ENCODE measurements at places on chromosomes 7 and 10.

DNA sequence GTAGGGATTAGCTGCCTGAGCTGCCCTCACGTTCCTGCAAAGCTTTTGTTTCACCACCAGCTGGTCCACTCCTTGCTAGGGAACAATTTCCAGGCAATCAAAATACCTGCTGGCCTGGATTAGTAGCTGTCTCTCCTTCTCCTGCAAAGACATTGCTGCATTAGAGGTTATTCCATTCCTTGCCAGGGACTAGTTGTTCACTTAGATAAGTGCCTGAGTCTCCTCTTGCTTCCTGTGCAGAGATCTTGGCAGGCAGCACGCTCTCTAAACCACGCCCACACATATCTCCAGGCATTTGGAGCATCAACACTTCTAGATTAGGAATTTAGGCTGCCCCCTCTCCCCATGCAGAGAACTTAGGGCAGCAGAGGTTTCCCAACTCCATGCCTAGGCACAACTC, 150.4 kb upstream of the SMIM30 start:
- no peaks in the 10 kb centered on the region for H3K4me1 ChIP-seq
- no peak overlapping the region for H3K4me3 ChIP-seq
- no peak overlapping the region for H3K27ac ChIP-seq
- no peaks in the 10 kb centered on the region for H3K27me3 ChIP-seq
- no peaks in the 10 kb centered on the region for H3K36me3 ChIP-seq
- no peak for DNase-seq

- no peak overlapping the region for H3K4me3 ChIP-seq
- peaks cover 8% of the 10 kb centered on the region for H3K4me1 ChIP-seq
- no peak for DNase-seq
These were observed 50.3 kb downstream of the CARD11 start for GRCh38 chr7:2993396-2993795.

DNA sequence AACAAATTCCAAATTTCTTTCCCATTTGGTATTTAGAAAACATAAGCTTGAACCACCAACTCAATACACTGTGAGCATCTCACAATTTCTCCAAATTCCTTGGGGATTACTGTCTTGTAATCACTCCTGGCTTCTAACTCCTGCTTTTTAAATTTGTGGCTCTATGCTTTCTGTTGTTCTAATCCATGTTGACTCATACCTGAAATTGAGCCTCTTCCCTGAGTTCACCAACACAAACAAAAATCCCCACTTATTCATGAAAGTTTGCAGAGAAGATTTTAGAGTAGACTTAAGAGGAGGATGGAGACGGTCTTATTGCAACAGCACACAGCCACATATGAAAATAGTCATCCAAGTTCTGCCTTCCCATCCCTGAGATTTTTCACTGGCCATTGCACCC, 252.5 kb downstream of the PTEN start:
- no peak for DNase-seq
- no peak overlapping the region for H3K4me3 ChIP-seq
- no peaks in the 10 kb centered on the region for H3K36me3 ChIP-seq

DNA sequence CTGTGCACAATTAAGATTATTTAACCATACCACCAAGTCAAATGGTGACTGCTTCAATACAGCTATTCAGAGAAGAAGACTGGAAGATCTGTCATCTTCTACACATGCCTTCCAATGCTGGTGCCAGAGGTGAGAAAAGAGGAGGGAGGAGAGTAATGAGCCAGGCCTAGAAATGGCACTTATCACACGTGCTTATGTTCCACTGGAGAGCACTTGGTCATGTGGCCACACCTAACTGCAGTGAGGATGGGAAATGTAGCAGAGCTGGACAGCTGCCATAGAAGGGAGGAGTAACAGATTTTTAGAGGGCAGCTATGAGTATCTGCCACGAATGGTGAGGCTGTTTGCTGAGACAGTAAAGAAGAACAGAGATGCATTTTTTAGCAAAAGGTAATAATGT, 77.1 kb downstream of the MPLKIP start:
- no peak overlapping the region for H3K4me3 ChIP-seq
- no peak for DNase-seq
- H3K36me3 ChIP-seq: peaks cover 12% of the 10 kb centered on the region

- H3K36me3 ChIP-seq: no peaks in the 10 kb centered on the region
- H3K4me1 ChIP-seq: peaks cover 2% of the 10 kb centered on the region
- H3K27ac ChIP-seq: no peak overlapping the region
- DNase-seq: no peak
These were observed 624.7 kb downstream of the KCNMA1 start for GRCh38 chr10:77012812-77013500.

- H3K36me3 ChIP-seq: no peaks in the 10 kb centered on the region
- H3K4me1 ChIP-seq: no peaks in the 10 kb centered on the region
- no peaks in the 10 kb centered on the region for H3K27me3 ChIP-seq
- no peak overlapping the region for H3K27ac ChIP-seq
These were observed 62.7 kb downstream of the HGF start for GRCh38 chr7:81707196-81707595.

DNA sequence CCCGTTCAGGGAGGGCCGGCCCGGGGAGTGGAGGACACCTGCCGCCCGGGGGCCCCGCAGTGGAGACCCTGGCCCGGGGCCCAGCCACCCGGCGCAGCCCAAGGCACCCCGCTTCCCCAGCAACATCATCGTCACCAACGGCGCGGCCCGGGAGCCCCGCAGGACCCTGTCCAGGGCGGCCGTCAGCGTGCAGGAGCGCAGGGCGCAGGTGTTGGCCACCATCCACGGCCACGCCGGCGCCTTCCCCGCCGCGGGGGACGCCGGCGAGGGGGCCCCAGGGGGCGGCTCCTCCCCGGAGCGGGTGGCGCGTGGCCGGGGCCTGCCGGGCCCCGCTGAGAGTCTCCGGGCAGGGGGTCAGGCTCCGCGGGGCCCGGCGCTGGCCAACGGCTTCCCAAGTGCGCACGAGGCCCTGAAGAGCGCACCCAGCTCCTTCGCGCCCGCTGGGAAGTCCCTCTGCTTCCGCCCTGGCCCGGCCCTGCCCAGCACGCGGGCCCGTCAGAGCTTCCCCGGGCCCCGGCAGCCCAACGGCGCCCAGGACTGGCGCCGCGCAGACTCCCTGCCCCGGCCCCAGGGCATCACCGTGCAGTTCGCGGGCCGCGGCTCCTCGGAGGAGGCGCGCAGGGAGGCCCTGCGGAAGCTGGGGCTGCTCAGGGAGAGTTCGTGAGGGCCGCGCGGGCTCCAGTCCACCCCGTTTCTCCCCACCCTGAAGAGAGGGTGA, 46.7 kb downstream of the PROSER2 start:
- no peak overlapping the region for H3K4me3 ChIP-seq
- H3K4me1 ChIP-seq: peaks cover 16% of the 10 kb centered on the region
- H3K36me3 ChIP-seq: no peaks in the 10 kb centered on the region
- peaks cover 49% of the 10 kb centered on the region for H3K27me3 ChIP-seq
- DNase-seq: no peak
- no peak overlapping the region for H3K27ac ChIP-seq

DNA sequence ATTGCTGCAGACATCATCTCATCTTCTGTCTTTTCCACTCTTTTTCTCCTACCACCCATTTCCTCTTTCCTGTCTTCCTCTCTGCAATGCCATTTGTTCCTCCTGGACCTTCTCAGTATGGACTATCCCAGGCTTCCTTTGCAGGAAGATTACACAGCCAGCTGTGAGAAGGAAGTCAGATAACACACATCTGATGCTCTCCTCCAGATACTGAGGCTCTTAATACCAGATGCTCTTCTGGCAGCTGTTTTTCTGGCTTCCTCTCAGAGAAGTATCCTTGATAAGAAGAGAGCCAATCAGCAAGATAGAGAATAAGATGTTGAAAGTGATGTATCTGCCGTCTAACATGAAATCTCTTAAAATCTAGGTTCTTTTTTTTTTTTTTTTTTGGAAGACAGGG, 14.4 kb downstream of the KIAA1217 start:
- no peak overlapping the region for H3K27ac ChIP-seq
- H3K36me3 ChIP-seq: no peaks in the 10 kb centered on the region
- H3K4me1 ChIP-seq: no peaks in the 10 kb centered on the region
- no peaks in the 10 kb centered on the region for H3K27me3 ChIP-seq
- no peak overlapping the region for H3K4me3 ChIP-seq
- DNase-seq: no peak

DNA sequence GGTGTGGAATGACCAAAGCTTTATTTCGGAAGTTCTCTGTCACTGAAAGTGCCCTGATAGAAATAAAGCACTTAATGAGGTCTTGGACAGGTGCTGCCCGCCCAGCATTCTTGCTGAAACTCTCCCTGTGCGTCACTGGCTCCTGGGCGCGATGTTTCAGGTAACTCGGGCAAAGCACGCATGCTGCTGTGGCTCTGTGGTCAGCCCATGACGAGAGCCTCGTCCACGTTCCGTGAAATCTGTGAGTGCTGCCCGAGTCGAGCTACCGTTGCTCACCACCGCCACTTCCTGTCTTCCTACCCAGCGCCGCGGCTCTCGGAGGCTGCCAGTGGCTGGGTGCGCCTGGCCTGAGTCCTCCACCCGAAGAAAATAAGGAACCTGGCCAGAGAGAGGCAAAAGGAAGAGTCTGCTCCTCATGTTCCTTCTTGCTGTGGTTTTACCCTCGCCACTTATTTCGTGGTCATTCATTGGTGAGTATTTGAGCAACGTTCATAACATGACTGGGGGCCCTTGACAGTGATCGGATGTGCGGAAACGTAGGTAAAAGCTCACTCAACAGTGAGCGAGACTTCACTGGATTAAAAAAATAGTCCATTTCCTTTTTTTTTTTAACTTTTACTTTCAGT, 95.5 kb downstream of the MAP3K8 start:
- H3K27ac ChIP-seq: peak overlapping the region; percentile 99
- peak overlapping the region; percentile 78 for H3K4me3 ChIP-seq
- no peaks in the 10 kb centered on the region for H3K27me3 ChIP-seq
- peaks cover 79% of the 10 kb centered on the region for H3K4me1 ChIP-seq
- peak; percentile 96 for DNase-seq

- no peaks in the 10 kb centered on the region for H3K27me3 ChIP-seq
- peaks cover 1% of the 10 kb centered on the region for H3K36me3 ChIP-seq
- no peak overlapping the region for H3K27ac ChIP-seq
- H3K4me3 ChIP-seq: no peak overlapping the region
These were observed 233.9 kb downstream of the FANK1 start for GRCh38 chr10:126130271-126130710.

- H3K36me3 ChIP-seq: peaks cover 3% of the 10 kb centered on the region
- peaks cover 82% of the 10 kb centered on the region for H3K27me3 ChIP-seq
- H3K27ac ChIP-seq: no peak overlapping the region
- DNase-seq: no peak
These were observed 7.5 kb downstream of the MNX1 start for GRCh38 chr7:157002819-157003421.

DNA sequence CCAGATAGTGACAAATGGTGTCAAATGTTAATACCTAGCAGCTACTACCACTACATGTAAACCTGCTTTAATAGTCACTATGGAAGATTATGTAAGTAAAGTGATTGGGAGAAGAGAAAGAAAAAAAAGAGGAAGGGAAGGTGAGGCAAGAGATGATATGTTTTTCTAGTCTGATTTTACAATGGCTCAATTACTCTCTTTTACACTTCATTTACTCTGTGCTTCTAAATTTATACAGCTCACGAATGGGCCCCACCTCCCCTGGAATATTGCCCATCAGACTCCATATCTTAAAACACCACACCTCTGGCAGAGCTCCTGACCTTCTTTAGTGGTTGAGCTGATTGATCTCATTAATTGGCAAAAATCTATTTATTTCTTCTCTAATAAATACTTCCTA, 28.0 kb upstream of the IKZF1 start:
- no peak overlapping the region for H3K27ac ChIP-seq
- DNase-seq: no peak
- peaks cover 15% of the 10 kb centered on the region for H3K36me3 ChIP-seq
- peaks cover 39% of the 10 kb centered on the region for H3K4me1 ChIP-seq

GRCh38 chr10:66882271-66882670, 43.6 kb upstream of the LRRTM3 start:
- H3K4me1 ChIP-seq: no peaks in the 10 kb centered on the region
- no peaks in the 10 kb centered on the region for H3K27me3 ChIP-seq
- no peak overlapping the region for H3K27ac ChIP-seq
- no peak for DNase-seq
- H3K4me3 ChIP-seq: no peak overlapping the region

DNA sequence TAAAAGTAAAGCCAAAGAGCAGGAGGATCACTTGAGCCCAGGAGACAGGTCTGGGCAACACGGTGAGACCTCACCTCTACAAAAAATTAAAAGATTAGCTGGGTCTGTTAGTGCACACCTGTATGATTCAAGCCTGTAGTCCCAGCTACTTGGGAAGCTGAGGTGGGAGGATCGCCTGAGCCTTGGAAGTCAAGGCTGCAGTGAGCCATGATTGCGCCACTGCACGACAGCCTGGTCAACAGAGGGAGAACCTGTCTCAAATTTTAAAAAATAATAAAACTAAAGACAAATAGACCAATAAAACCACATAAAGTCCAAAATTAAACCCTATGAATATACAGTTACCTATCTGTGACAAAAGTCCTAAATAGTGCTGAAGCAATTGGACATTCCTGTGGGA, 3.2 kb downstream of the LMBR1 start:
- H3K27ac ChIP-seq: no peak overlapping the region
- peaks cover 29% of the 10 kb centered on the region for H3K36me3 ChIP-seq
- DNase-seq: no peak
- no peak overlapping the region for H3K4me3 ChIP-seq
- H3K4me1 ChIP-seq: peaks cover 30% of the 10 kb centered on the region
- H3K27me3 ChIP-seq: no peaks in the 10 kb centered on the region

DNA sequence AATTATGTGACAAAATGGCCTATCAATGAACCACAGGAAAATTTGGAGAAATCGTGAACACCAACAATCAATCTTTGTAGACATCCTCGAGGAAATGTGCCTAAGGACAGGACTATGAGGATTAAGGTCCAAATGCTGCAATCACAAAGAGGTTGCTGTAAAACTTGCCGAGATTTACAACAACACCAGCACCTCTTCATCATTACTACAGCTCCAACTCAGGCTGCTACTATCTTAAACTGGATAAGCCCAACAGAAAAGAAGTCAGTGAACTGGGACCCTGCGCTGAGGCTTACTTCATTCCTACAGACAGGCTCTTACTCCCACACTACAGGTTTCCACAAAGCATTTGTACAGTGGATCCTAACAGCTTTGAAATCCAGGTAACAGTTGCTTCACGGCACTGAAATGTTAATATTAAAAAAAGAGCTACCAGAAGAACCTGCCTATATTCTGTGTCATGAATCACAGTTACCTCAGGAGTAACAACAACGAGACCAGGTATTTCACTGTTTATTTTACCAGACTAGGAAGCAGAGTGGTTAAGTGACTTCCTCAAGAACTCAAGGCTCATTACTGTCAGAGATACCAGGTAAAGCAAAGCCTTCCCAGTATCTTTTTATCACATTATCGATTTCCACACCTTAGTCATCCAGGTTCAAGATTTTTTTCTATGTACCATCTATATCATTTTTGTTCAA, 23.9 kb downstream of the CACUL1 start:
- H3K4me1 ChIP-seq: peaks cover 43% of the 10 kb centered on the region
- DNase-seq: no peak
- H3K4me3 ChIP-seq: no peak overlapping the region
- no peaks in the 10 kb centered on the region for H3K36me3 ChIP-seq

DNA sequence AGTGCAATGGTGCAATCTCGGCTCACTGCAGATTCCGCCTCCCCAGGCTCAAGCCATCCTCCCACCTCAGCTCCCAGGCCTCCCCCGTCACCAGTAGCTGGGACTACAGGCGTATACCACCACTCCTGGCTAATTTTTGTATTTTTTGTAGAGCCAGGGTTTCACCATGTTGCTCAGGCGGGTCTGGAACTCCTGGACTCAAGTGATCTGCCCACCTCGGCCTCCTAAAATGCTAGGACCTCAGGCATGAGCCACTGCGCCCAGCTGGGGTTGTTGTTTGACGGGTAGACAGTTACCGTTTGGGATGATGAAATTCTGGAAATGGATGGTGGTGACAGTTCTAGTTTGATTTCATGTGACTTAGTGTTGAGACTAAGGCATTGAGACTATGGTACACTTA, 15.3 kb downstream of the CALML3 start:
- H3K4me3 ChIP-seq: no peak overlapping the region
- H3K27ac ChIP-seq: no peak overlapping the region
- H3K27me3 ChIP-seq: peaks cover 41% of the 10 kb centered on the region
- peaks cover 4% of the 10 kb centered on the region for H3K36me3 ChIP-seq
- no peak for DNase-seq

Measured in activated CD8-positive, alpha-beta memory T cell treated with anti-CD3 and anti-CD28 coated beads, Interleukin-2, amount 10 ng/mL, durations not matched to agents 7 days and 5 days (primary cell).